Endodermal cell (in vitro differentiated cells): ENCODE measurements at places on chromosomes 3 and 15. TPM values are rescaled to one million over a fixed set of nuclear protein-coding genes. Genes with fewer than 3 reads are reported as not detected.
A peak's percentile ranks its signal among the peaks of the same experiment; 100 is the strongest.

GRCh38 chr3:114809668-114810413, 337.2 kb downstream of the ZBTB20 start:
- H3K27me3 ChIP-seq = no peaks in the 10 kb centered on the region
- H3K27ac ChIP-seq = no peak overlapping the region
- DNase-seq = no peak
- H3K4me1 ChIP-seq = no peaks in the 10 kb centered on the region
- H3K36me3 ChIP-seq = no peaks in the 10 kb centered on the region

The CTXN2 gene
- total RNA-seq = 0.13 TPM in 2 of 3 replicates, not detected in the other

- H3K4me3 ChIP-seq = no peak overlapping the region
- no peaks in the 10 kb centered on the region for H3K27me3 ChIP-seq
- no peak for DNase-seq
- peaks cover 12% of the 10 kb centered on the region for H3K4me1 ChIP-seq
Observed at GRCh38 chr3:56282341-56282740, 185.9 kb downstream of the ERC2 start.

The MYLK gene
- total RNA-seq = 3.8 and 6.6 TPM in 2 replicates

The TUSC7 gene
- total RNA-seq = not detected in 3 replicates

DNA sequence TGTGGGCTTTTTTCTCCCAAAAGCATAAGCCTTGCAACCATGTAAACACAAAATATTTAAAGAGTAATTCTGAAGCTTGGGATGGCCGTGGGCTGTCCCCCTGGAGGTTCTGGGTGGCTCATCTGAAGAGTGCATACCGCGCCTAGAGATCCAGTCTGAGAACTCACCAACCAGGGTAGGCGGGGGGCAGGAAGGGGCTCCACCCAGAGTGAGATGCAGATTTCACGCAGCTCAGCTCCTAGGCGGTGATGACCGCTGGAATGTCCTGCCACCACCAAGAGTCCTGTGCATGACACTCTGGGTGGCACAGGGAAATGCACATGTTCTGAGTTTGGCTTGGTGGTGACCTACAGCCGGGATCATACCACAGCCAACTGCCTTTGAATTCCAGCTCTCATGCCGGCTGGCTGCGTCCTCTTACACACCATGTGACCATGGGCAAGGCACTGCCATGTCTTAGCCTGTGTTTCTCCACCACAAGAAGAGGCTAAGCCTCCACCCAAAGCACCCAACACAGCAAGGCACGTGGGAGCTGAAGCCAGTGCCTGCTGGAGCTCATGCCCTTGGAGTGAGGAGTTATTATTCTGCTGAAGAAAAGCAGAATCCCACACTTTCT, 125.1 kb upstream of the IQSEC1 start:
- H3K4me3 ChIP-seq = no peak overlapping the region
- H3K4me1 ChIP-seq = no peaks in the 10 kb centered on the region
- DNase-seq = no peak
- H3K36me3 ChIP-seq = no peaks in the 10 kb centered on the region
- H3K27me3 ChIP-seq = no peaks in the 10 kb centered on the region

DNA sequence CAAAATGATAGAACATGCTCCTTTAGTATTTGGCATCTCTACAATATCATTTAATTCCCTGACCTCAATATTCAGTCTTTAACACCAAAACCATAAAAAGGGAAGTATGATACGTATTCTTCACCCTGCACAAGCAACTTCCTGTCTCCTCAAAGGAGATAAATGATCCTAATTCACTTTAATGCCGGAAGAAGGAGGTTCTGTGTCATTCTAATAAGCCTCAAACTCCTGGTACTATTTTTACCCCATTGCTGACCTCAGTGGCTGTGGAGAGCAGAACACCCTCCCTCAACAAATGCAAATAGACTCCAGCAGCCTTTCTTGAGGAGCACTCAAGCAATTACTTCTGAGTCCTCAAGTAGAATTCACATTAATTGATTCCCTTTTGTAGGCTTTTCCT, 173.3 kb downstream of the TMEM108 start:
- no peak overlapping the region for H3K27ac ChIP-seq
- DNase-seq = peak; percentile 51
- no peaks in the 10 kb centered on the region for H3K36me3 ChIP-seq
- no peak overlapping the region for H3K4me3 ChIP-seq

DNA sequence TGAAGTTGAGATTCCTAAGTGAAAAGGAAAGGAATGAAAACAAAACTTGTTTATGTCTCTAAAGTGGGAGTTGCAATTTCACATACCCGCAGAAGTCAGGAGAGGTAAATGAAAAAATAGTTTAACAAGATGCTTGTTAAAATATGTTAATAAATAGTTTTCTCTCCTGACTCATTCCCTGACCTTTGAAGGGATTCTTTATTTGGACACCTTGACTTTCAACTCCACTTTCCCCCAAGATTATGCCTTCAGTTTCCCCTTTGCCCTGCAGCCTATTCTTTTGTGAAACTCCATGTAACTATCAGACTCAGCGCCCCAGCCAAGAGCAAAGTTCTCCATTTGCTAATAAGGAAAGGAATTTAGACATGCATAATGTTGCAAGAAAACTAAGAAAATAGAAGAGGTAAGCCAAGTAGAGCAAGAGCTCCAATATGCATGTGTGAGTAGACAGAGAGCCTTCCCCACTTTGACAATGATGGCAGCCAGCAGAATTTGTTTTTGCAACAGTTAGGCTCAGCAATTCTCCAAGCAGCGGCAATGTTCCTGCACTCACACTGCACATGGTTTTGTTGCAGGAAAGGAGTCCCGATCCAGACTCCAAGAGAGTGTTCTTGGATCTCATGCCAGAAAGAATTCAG, 61.2 kb downstream of the CD200 start:
- no peaks in the 10 kb centered on the region for H3K27me3 ChIP-seq
- no peaks in the 10 kb centered on the region for H3K36me3 ChIP-seq
- no peak for DNase-seq
- no peak overlapping the region for H3K4me3 ChIP-seq

The PLA2G4B gene
- 7.8 and 10.1 TPM in 2 replicates for total RNA-seq

GRCh38 chr15:39580485-39581241, at the start of gene THBS1:
Gene THBS1, plus strand, starts transcription at chr15:39581079. Its CDS starts 779 bp downstream, at chr15:39581858.
- peak within 1 kb of the TSS; percentile 74 for H3K27ac ChIP-seq
- H3K36me3 ChIP-seq = peaks cover 27% of the 10 kb centered on the region
- H3K4me1 ChIP-seq = peaks cover 3% of the 10 kb centered on the region
- DNase-seq = peak; percentile 98
- H3K4me3 ChIP-seq = peak within 1 kb of the TSS; percentile 84

DNA sequence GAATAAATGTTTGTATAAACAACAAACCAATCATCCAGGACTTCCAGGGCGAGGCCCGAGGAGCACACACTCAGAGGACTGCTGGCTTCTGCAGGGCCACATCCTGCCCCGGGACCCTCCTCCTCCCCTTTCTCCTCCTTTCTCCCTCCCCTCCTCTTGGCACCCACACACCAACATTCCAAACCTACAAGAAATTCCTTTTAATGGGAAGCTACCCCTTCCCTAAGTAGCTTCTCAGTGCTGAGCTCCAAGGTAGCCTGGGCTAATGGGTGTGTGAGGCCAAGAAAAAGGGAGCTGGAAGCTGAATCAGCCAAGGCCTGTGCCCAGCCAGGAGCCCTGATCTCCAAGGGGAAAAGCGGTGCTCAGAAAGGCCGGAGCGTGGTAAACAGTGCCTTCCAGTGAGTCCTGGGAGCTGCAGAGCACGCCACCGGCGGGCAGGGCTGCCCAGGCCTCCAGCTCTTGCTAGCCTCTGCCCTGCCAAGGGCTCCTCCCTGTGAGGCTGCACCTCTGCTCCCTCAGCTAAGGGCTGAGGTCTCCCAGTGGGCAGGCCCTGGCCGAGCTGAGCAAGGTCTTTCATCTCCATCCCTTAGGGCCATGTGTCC, 3.9 kb downstream of the ITIH3 start:
- DNase-seq = no peak
- H3K4me1 ChIP-seq = no peaks in the 10 kb centered on the region
- H3K27me3 ChIP-seq = no peaks in the 10 kb centered on the region

The CHRNA7 gene
- 5.0 to 7.5 TPM (median 7.2 TPM) in 3 replicates for total RNA-seq

DNA sequence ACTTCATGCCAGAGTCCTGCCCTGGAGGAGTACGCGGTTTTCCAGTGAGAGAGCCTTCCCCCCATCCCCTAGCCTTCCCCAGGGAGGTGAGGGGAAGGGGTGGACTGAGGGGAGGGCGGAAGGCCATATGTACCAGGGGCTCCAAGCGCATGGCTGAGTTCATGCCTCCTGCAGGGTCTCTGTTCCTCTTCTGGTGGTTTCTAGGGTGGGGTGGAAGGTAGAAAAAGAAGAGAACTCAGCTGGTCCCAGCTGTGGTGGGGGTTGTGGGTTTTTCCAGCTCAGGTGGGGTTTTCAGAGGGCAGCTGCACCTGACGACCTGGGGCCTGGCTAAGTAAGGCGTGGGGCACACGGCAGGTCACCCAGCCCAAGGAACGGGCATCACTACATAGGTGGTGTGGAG, 10.7 kb upstream of the IQSEC1 start:
- H3K36me3 ChIP-seq = no peaks in the 10 kb centered on the region
- no peak overlapping the region for H3K27ac ChIP-seq
- no peak for DNase-seq

The PLCL2 gene
- 2.1 to 4.8 TPM (median 4.2 TPM) in 3 replicates for total RNA-seq

GRCh38 chr3:115698851-115699591, 75.7 kb downstream of the GAP43 start:
- peak; percentile 73 for DNase-seq
- peak overlapping the region; percentile 92 for H3K27ac ChIP-seq
- H3K4me3 ChIP-seq = no peak overlapping the region

GRCh38 chr15:95897651-95898050, 432.8 kb upstream of the NR2F2 start:
- no peaks in the 10 kb centered on the region for H3K27me3 ChIP-seq
- H3K27ac ChIP-seq = no peak overlapping the region
- H3K4me1 ChIP-seq = no peaks in the 10 kb centered on the region
- H3K36me3 ChIP-seq = no peaks in the 10 kb centered on the region
- no peak overlapping the region for H3K4me3 ChIP-seq

DNA sequence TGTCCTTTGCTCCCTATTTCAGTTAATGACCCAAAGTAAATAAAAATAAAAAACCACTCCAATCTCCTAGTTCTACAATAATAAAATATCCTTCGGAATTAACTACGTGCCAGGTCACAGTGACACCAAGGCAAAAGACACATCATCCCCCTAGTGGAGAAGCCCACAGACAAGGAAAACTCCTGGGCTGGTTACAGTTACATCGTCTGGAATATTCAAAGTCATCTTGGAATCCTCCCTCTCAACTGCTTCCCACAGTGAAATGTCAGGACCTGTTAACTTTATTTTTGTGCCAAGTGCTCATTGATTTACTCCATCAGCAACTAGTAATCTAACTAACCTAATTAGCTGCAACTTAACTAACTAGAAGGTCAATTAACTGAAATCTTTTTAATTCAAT, 349.3 kb downstream of the MAGI1 start:
- no peak overlapping the region for H3K27ac ChIP-seq
- DNase-seq = no peak
- no peak overlapping the region for H3K4me3 ChIP-seq
- no peaks in the 10 kb centered on the region for H3K36me3 ChIP-seq

- no peak overlapping the region for H3K27ac ChIP-seq
- H3K4me3 ChIP-seq = no peak overlapping the region
- no peaks in the 10 kb centered on the region for H3K27me3 ChIP-seq
- peak; percentile 62 for DNase-seq
Observed at GRCh38 chr3:138011722-138012121, 1.8 kb downstream of the CLDN18 start.

- no peak for DNase-seq
- no peak overlapping the region for H3K27ac ChIP-seq
- H3K4me3 ChIP-seq = no peak overlapping the region
- no peaks in the 10 kb centered on the region for H3K27me3 ChIP-seq
- H3K36me3 ChIP-seq = no peaks in the 10 kb centered on the region
Observed at GRCh38 chr3:177921153-177921552, 615.1 kb upstream of the KCNMB2 start.

The PPM1M gene
- 4.9 to 6.8 TPM (median 6.2 TPM) in 3 replicates for total RNA-seq

The TMEM212 gene
- not detected in 2 replicates for total RNA-seq

DNA sequence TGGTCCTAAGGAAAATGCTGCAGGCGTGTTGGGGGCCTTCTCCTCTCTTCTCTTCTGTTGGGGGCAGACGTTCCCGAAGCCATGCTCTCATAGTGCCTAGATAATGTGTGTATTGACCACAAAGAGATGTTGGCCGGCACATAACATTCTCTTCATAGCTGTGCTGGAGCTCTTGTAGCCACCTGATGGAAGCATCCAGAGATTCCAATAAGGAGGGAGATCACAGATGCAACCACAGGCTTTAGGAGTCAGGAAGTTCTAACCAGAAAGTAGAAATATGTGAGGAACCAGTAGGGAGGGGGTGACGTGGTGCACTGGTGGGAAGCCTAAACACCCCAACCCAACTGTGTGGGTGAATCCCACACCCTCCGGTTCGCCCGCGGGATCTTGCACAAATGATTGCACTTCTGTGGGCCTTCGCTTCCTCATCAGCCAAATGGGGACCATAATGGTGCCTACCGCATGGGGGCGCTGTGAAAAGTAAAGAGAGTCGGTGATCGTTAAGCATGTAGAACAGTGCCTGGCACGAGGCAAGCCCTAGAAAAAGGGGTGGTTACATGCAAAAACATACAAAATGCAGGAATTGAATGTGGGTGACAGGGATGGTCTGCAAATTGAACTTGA, 87.8 kb downstream of the TOP2B start:
- no peaks in the 10 kb centered on the region for H3K4me1 ChIP-seq
- H3K27ac ChIP-seq = no peak overlapping the region
- H3K36me3 ChIP-seq = peaks cover 48% of the 10 kb centered on the region
- H3K27me3 ChIP-seq = no peaks in the 10 kb centered on the region
- peak; percentile 81 for DNase-seq

DNA sequence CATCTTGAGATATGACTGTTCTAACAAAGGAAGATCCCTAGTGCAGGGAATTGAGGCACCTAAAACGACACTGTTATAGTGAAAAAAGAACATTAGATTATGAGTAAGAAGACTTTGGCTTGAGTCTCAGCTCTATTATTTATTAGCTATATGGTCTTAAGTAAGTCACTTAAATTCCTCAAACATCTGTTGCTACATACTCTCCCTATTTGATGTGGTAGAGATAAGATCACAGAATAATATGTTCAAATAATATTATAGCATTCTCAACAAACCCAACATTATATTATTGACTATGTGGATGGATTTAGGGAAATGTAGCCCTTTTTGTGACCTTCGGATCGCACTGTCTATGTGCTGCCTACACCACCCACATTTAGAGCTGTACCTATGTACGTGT, 136.9 kb downstream of the P2RY1 start:
- DNase-seq = no peak
- no peaks in the 10 kb centered on the region for H3K36me3 ChIP-seq
- no peak overlapping the region for H3K4me3 ChIP-seq
- no peaks in the 10 kb centered on the region for H3K27me3 ChIP-seq

DNA sequence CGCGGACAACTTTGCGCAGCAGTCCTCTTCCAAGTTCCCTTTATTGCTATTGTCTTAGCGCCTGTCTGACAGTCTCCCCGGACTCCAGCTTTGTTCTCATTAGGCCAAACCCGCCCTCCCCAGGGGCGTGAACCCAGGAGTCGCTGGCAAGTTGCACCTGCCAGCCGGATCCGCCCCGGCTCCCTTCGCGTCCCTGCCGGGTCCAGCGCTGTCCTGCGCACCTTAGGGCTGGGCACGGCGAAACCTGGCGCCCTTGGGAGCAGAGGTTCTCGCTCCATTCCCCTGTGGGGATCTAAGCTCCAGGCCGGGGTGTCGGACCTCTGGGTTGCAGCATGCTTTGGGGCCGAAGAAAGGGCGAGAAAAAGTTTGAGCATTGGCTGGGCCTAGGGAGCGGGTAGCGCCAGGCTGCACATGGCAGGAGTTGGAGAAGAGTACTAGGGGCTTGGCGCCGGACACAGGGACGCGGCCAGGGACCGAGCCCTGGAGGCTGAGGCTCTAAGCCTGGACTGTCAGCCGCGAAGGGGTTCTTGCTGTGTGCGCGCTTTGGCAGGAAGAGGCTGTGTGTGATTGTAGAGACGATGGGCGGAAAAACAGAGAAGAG, 335.1 kb upstream of the THRB start:
- peak overlapping the region; percentile 81 for H3K4me3 ChIP-seq
- peak; percentile 80 for DNase-seq
- H3K27ac ChIP-seq = no peak overlapping the region
- no peaks in the 10 kb centered on the region for H3K4me1 ChIP-seq
- H3K36me3 ChIP-seq = no peaks in the 10 kb centered on the region
- H3K27me3 ChIP-seq = peaks cover 89% of the 10 kb centered on the region
